ENCODE measurements at places on chromosomes 6 and 20.

- no peak for DNase-seq
Observed at GRCh38 chr6:144338951-144339700, 54.0 kb downstream of the UTRN start.

- DNase-seq, result peak; percentile 88
Observed at GRCh38 chr6:3456898-3457709, at the start of gene SLC22A23. SLC22A23 (minus strand) TSS chr6:3457050; CDS start chr6:3456559, 491 bp downstream.

- no peak for DNase-seq
Observed at GRCh38 chr6:90078513-90079289, 184.4 kb downstream of the GJA10 start.

DNA sequence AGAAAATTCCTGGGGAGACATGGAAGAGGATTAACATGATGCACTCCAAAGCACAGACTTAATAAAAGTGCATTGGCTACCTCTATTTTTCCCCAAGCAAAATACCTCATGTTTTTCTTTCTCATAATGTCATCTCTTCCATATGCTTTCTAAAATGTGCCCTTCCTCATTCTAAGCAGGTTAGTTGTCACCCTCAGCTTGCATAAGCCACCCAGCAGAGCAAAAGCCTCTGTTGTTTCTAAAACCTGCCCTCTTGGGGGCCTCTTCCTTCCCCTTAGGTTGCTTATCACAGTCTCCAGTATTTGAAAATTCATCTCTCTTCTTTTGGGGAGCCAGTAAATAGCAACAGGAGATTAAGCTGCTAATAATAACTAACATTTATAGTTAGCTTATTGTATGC lies 183.6 kb upstream of the FLRT3 start:
- no peak for DNase-seq

GRCh38 chr20:25571817-25572216 lies 13.5 kb downstream of the NINL start:
- no peak for DNase-seq

GRCh38 chr20:2707353-2708072 lies 14.9 kb downstream of the EBF4 start:
- DNase-seq, result peak; percentile 12

GRCh38 chr6:25085756-25086155 lies 150.0 kb upstream of the RIPOR2 start:
- DNase-seq, result no peak

- no peak for DNase-seq
Observed at GRCh38 chr6:135506270-135506997, 8.9 kb upstream of the AHI1 start.
